ENCODE measurements at places on chromosomes 2 and 18.

GRCh38 chr2:131516011-131516410, 11.7 kb upstream of the CCDC74A start:
- no peak for DNase-seq

GRCh38 chr2:187054501-187055319, 205.7 kb upstream of the ZSWIM2 start:
- no peak for DNase-seq

DNA sequence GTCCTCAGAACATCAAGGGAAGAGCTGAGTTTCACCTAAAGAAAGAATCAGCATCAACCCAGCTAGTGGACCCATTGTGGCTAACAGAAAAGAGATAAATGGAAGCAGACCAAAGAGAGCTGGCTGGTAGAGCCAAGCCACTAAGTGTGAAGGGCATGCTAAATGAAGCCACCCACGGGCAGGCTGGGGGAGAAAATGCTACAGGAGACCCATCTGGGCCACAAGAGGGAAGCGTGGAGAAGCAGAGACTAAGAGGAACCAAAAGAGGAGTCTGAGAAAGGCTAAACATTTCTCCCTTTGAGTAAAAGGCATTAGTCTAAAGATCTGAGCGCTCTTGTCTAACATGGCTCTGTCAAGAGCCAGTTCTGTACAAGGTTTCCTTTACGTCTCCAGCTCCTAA, 15.8 kb downstream of the CWC22 start:
- DNase-seq, result no peak

DNA sequence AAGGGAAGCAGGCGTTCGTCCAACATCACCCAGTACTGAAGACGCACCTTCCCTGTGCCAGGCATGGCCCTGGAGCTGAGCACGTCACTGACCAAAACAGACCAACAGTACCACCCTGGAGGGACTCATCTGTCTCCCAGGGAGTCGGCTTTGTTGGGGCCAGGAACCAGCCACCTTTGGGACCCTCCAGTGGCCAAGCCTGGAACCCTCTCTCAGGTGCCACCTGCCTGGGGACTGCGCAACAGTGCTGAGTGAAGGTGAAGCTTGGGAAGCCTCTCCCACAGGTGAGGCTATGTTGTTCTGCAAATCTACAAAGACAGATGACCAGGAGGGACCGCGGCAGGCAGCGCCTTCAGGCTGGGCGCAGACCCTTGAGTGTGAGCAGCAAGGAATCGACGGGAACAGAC, 91.4 kb upstream of the OTOS start:
- no peak for DNase-seq

DNA sequence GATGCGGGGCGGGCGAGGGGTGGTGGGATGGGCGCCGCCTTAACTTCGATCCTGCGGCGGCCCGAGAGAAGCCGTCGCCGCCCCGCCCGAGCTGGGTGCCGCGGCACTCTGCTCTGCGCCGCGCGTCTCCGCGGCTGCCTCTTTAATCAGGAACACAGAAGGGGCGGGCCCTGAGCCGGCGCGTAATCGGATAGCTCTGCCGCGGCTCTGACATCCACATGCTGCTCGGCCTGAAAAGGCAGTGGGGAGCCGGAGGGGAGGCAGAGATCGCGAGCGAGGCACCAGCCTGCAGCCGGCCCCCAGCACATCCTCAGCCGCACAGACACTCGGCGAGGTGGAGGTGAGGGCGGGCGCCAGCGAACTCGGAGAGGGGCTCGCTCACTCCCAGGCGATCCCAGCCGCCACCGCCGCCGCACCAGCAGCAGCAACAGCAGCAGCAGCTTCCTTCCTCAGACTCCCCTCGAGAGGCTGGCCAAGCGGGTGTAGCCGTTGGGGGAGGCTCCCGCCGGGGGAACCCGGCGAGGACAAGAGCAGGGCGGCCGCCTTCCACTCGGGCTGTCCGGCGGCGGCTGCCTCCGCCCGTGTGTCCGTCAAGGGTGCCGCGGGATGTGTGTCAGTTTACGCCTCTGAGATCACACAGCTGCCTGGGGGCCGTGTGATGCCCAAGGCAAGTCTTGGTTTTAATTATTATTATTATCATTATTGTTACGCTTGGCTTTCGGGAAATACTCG, at the start of gene NRP2:
TSS of gene NRP2 (plus strand) at position 263 of the 732 bp plus-strand sequence. CDS start 790 bp downstream, outside the sequence.
- peak; percentile 37 for DNase-seq

DNA sequence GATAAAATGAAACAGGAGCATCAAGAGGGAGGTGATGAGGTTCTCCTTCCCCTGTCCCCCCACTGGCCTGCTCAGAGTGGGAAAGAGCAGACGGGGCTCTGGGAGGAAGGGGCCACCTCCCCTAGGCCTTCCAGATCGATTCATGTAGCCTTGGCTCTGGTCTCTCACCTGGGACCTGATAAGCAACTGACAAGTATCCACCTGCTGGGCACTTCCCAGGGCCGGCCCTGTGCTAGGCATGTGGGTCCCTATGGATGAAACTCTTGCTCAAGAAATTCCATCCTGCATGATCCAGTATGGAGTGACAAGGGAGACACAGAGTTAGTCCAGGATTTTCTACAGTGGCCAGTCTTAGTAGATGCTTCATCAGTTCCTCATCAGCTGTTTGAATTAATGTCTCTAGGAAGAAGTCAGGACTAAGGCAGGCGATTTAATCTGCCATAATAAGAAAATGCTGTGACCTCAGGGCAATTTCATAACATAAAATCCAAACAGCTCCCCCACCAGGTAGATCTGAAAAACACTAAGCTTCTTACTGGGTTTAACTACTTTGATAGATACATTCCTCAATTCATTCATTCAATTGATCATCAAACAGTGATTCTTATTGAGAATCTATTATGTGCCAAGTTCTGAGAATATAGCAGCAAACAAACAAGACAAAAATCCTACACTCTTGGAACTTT, 44.7 kb upstream of the ZFP36L2 start:
- DNase-seq, result no peak

- no peak for DNase-seq
These were observed 47.9 kb downstream of the FECH start for GRCh38 chr18:57538614-57539013.

DNA sequence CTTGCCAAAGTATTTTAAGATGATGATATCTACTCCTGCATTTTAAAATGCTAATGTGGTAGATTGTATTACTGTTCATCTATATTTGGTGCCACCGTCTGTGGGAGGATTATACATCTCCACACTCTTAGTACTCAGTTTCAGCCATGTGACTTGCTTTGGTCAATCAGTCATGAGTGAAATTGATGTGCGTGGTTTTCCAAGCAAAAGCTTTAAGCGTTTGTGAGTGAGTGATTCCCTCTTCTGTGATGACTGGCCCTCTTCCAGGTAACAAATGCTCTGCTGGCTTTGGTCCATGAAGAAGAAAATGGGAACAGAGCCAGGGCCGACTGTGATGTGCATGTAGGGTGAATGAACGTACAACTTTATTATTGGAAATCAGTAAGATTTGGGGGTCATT, 330.4 kb downstream of the LPIN1 start:
- DNase-seq, result no peak

- no peak for DNase-seq
These were observed 556.2 kb downstream of the THSD7B start for GRCh38 chr2:137321566-137321965.

Data from activated CD4-positive, alpha-beta T cell treated with anti-CD3 and anti-CD28 coated beads, Interleukin-2, amount 50 U/mL, for 1 hour (primary cell).